ENCODE measurements at places on chromosomes 5 and 9. TPM values are rescaled to one million over a fixed set of nuclear protein-coding genes. Genes with fewer than 3 reads are reported as not detected.

DNA sequence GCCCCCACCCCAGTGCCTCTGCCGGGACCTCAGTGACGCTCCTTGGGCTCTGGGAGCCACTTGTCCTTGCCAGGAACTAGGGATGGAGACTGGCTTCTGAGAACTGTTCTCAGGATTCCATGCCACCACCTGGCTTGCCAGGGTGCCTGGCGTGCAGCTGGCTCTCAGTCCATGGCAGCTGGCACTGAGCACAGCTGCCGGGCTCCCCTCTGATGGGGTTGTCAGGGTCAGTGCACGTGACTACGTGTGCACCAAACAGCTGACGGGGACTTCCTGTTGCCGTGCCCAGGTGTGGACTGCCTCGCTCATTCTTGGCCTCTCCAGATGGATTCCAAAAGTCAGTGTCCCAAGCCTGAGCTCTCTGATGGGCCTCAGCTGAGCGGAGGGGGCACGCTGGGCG, 9.4 kb downstream of the KCNT1 start:
- no peak for DNase-seq

DNA sequence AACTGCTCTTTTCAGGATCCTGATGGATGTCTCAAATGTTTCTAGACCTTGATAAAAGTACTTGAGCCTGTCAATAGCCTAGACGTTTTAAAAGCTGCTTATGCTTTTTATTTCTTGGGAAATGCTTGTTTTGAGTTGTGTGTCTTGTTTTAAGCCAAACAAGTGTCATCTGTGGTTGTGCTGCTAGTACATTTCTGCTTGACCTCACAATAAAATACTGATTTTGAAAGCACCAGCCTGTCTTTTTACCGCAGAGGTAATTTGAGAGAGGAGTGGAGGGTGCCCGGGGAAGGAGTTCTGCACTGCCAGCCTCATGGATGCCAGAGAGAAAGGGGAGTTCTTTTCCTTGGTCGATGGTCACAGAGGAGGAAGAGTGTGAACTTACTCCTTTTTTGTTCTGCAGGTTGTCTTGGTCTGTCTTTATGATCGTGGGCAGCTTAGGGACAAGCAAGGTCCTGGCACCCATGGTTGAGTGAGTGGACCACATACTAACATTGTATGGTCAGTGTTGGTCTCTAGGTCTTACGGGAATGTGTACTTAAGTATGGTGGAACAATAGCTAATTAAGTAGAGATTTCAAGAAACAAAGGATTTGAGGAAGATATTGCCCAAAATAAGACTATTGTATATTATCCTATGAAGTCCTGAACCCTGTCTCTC, 61.0 kb downstream of the TRIO start:
- no peak for DNase-seq

DNA sequence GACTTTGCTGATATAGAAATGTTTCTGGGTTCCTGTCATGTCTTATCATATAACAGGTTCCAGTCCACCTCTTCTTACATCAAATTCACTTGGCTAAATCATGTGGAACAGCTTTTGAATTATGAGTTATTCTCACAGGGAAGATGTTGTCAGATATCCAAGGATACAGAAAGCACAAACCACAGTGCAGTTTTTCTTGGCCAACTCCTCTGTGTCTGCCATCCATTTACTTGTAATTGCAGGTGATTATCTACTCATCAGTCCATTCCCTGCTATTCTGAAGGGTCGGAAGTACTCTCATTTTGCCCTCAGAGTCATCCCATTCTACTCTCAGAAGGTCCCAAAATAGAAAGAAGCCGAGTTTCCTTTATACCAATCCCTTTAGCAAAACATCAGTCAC, 10.0 kb downstream of the MARCHF11 start:
- DNase-seq = no peak

DNA sequence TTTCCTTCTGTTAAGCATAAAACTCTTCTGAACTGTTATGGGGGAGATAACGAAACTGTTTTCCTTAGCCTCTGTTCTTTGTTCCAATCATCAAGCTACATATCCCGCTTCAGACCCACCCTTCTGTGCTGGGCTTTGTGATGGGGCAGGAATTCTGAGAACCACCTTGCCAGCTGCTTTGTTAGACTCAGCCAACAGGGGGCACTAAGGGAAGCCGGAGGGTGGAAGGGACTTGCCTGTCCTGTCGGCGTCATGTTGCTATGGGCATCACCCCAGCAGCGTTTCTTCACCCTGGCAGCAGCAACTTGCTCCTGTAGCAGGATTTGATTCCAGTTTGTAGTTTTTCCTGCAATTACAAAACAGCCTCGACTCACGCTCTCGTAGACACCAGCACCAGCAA, 169.1 kb downstream of the CAAP1 start:
- no peak for DNase-seq

- DNase-seq = no peak
These were observed 88.5 kb upstream of the SLC27A6 start for GRCh38 chr5:128876569-128877382.

DNA sequence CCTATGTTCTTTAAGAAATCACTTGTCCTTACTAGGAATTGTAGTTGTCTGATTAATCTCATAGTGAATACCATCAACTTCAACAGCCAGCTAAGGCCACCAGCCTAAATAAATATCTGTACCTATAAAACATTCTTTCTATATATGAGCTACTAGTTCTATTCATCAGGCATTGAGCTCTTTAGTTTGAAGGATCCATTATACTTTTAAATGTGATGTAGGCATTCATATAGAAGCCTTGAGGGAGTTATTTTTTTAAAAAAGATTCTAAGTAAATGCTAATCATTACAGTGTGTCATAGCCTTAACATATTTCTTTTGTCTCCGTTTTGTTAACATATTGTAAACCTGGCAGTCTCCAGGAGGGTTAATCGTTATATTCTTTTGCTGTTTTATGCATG, 838.3 kb downstream of the PTPRD start:
- DNase-seq = no peak

GRCh38 chr5:141094481-141095262, at the start of gene PCDHB2:
TSS of gene PCDHB2 (plus strand) at chr5:141094615. CDS start at chr5:141094791, 176 bp downstream.
- DNase-seq = no peak

DNA sequence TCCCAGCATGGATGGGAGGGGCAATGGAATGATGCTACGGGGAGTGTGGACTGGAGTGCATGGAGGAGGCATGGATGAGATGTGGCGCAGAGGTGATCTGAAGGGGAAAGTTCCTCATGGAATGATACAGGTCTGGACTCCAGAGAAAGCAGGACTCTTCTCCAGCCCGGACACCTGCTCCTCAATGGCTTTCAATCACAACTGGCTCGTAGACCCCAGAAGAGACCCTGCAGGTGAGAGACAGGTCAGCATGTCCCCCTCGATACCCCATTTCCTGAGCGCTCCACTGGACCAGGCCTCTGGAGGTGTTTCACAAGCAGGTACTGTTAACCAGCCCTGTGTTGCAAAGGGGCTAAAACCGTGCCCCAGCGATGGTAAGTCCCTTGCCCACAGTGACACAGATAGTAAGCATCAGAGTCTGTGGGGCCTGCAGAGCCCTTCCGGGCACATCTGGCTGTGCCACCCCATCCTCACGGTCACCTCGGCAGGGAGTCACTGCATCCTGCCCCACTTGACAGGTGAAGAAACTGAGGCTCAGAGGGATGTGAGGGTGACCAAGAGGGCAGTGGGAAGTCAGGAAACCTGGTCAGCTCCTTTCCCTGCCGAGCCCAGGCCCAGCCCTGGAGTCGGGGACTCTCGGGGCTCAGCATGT, 5.5 kb upstream of the DPM2 start:
- DNase-seq = no peak

DNA sequence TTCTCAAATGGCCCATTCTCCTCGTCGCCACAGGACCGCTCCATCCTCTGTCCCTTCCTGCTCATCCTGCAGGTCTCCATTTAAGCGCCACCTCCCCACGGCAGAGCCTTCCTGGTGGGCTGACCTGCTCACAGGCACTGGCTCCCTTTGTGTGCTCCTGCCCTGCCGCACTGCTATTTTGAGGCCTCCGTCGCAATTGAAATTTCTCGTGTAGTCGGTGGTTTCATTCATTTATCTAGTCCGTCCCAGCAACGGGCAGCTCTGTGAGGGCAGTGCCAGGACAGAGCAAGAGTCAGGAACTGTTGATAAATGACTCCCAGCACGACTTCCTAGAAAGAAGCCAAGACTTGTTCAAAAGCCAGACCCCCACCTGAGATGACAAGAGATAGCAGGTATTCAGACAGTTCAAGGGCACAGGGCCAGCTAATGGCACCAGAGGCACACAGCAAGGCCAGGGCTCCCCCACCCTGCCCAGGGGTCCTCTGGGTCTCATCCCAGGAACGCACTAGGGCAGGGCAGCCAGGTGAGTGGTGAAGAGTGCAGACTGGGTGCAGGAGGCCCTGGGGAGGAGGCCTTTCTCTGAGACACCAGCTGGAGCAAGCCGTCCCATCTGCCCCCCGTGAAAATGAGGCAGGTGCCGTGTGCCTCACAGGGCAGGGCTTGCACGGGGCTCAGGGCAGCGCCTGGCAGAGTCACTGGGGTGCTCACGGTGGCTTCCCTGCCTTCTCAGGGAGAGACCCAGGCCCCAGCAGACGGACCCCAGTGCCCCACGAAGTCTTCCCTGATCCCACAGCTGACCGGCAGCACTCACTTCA, 36.9 kb downstream of the FAM78A start:
- no peak for DNase-seq

DNA sequence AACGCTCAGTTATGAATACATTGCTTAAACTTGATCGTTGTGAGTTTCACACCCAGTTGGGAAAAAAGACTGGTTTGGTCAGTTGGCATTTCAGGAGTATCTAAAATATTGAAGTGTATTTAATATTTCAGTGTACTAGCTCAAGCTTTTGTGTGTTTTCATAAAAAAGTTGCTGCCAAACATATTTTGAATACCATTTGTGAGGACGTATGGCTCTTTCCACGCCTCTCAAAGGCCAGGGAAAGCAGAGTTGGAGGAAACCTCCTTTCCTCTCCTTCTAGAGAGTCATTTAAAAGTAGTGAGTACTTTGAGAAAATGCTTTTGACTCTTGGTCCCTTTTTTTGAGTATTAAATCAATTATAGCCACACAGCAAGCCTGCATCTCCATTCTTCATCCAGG, 43.2 kb upstream of the ANKRD33B start:
- DNase-seq = no peak

DNA sequence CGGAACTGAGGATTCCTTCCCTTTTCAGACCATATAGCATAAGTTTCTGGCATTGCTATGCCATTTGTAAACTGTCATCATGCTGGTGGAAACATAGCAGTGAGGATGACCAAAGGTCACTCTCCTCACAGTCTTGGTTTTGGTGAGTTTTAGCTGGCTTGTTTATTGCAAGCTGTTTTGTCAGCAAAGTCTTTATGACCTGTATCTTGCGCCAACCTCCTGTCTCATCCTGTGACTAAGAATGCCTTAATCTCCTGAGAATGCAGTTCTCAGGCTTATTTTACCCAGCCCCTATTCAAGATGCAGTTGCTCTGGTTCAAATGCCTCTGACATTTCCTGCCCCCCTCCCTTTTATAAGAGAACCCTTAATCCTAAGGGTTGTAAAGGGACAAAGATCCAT, 26.7 kb upstream of the GRIA1 start:
- no peak for DNase-seq

- DNase-seq = no peak
These were observed 156.4 kb upstream of the COX7C start for GRCh38 chr5:86461169-86461956.

DNA sequence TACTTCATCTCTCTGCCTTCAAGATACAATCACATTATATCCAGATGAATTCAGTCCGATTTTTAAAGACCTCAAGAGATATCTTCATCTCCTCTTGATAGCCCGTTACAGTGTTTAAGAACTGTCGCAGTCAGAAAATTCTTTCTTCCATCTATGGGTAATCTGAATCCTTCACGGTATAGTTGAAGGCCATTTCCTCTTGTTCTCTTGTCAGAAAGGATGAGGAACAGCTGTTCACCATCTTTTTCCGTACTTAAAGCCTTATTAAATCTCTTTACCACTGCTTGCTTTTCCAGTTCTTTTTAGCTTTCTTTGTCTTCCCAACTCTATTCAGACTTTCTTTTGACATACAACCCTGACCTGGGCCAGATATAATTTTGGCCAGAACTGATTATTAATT, 121.8 kb downstream of the XRCC4 start:
- DNase-seq = no peak

GRCh38 chr5:153654504-153655200, 164.2 kb downstream of the GRIA1 start:
- DNase-seq = no peak

DNA sequence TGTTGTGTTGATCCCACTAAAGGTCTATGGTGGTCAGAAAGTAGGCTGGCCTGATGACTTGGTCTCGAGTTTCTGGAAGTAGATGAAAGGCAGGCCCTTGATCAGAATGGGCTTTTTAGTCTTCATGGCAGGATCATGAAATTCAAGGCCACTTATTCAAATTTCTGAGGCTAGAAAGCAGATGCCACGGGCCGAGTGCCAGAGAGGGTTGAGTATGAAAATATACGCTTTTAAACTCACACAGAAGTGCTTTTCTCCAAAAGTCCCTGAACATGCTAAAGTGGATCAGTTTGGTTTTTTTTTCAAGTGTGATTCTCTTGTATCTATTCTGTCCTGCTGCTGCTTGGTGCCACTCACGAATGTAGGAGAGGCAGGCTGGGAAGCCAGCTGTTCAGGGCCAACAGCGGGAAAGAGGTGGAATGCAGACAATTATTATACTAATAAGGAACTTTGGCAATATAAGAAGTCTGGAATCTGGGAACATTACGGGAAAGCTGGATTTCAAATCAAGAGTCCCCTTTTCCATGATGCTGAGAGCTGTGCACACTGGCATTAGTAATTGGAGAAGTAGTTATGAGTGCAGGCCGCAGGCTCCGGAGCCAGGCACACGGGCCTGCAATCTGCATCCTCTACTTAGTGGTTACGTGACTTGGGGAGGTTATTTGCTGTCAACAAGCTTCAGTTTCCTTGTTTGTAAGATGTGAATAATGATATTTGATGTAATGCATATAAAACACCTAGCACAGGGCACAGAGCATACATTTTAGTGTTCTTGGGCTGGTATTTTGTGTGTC, 95.8 kb downstream of the LMNB1 start:
- no peak for DNase-seq

SMIM32 gene
- total RNA-seq = not detected

SPATA24 gene
- total RNA-seq = 5.6 TPM

DCTN4 gene
- 26.6 TPM for total RNA-seq

SLC34A3 gene
- not detected for total RNA-seq

NOP16 gene
- 90.8 TPM for total RNA-seq

RANBP17 gene
- total RNA-seq = 0.10 TPM

PCDHGA7 gene
- 0.18 TPM for total RNA-seq

TMEM267 gene
- 11.3 TPM for total RNA-seq

SPATA31E1 gene
- total RNA-seq = not detected

QSOX2 gene
- 15.8 TPM for total RNA-seq

All from GM12878 (cell line).